Right forelimb (tissue), 1 donor: ENCODE measurements at places on chromosomes 6 and 20.
A peak's percentile ranks its signal among the peaks of the same experiment; 100 is the strongest.

DNA sequence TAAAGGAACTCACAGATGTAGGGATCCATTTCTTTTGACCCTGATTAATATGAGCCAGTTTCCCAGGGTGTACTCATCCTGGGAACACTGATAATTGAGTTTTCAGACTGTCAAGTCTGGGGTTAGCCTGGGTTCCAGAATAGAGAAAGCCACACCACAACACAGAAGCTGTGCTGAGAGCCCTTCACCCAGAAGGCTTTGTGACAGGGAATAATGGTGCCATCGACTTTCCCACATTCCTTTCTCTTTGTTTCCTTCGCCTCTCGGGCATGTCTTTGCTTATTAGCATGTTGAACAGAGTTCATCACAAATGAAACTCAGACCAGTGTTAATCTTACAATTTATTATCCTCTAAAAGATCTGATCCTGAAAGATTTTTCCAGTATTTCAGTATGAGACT lies 95.0 kb downstream of the TCP11 start:
- DNase-seq = no peak

DNA sequence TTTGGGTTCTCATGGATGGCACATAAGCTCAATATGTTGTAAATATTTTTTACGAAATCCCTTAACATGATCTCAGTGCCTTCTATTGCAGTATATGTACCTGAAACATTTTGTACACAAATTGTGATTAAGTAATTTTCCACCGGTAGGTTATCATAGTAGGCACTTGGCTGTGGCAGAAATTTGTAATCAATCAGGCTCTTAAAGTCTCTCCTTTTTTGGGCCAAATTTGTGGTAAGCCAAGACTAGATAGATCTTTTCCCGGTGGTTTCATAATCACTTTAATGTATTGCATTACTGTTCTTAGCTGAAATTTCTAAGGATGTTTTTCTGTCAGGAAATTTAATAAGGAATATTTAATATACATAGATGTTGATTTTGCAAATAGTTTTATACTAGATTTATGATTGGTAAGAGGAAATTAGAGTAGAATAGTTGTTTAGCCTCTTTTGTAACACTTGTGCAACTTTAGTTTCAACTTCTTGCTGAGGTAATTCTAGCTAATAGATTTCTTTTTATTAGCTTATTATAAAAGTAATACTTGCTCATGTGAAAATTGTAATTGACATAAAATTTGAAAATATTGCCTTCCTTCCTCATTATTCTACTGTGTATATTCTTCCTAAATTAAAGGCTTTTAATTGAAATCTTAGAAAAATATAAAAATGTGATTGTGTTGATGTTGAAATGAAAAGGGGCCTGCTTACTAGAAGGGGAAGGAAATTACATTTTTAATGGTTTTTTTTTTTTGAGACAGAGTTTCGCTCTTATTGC lies 3.2 kb downstream of the PCMT1 start:
- no peak for DNase-seq

DNA sequence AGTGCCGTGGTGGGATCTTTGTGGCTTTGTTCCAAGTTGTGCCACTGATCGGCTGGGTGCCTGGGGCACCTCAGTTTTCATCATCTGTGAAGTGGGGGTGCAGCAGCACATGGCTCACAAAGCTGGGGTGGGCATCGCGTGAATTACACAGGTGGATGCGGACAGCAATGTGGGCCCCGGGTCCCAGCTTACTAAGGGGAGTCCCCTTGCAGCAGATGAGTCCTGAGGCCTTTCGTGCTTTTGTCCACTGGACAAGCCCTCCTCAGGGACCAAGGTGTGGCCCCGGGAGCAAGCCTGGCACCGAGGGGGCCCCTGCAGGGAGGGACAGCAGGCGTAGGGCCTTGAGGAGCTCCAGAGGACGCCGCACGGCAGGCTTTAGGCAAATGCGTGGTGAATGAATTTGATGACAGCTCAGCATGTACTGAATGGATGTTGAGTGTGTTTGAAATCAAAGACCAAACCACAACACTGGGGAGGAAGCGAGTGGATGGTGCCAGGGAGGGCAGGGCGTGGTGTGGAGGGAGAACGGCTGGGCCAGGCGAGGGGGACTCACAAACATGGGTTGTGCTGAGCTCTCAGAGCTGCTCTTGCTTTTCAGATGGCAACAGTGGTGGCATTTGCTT lies 53.2 kb downstream of the IRF4 start:
- no peak for DNase-seq

GRCh38 chr20:41811456-41811855 lies 193.3 kb upstream of the CHD6 start:
- DNase-seq = no peak

DNA sequence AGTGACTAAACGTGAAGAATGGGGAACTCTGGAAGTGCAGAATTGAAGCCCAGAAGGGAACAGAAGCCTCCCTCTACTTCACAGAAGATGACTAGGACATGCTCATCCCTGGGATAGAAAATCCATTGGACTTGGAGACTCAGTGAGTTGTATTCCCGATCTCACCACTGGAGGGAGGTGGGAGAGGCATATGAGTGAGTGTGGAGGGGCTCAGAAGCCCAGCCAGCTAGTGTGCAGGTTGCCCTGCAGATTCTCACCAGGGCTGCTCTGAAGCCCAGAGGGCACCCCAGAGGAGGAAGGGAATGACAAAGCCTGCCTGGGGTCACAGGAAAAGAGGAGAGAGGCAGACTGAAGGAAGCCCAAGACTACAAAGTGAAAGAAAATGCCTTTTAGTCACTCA lies 42.1 kb upstream of the HLA-E start:
- no peak for DNase-seq

GRCh38 chr6:112330071-112330878 lies 16.9 kb upstream of the RFPL4B start:
- no peak for DNase-seq

DNA sequence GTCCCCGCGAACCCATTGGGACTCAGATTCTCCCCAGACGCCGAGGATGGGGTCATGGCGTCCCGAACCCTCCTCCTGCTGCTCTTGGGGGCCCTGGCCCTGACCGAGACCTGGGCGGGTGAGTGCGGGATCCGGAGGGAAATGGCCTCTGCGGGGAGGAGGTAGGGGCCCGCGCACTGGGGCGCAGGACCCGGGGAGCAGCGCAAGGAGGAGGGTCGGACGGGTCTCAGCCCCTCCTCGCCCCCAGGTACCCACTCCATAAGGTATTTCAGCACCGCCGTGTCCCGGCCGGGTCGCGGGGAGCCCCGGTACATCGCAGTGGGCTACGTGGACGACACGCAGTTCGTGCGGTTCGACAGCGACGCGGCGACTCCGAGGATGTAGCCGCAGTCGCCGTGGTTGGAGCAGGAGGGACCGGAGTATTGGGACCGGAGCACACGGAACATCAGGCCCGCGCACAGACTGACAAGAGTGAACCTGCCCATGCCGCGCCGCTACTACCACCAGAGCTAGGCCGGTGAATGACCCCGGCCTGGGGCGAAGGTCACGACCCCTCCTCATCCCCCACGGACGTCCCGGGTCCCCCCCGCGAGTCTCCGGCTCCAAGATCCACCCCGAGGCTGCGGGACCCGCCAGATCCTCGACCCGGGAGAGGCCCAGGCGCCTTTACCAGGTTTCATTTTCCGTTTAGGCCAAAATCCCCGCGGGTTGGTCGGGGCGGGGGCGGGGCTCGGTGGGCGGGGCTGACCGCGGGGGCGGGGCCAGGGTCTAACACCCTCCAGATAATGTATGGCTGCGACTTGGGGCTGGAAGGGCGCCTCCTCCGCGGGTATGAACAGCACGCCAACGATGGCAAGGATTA lies 15.7 kb upstream of the HLA-A start:
- peak; percentile 87 for DNase-seq

DNA sequence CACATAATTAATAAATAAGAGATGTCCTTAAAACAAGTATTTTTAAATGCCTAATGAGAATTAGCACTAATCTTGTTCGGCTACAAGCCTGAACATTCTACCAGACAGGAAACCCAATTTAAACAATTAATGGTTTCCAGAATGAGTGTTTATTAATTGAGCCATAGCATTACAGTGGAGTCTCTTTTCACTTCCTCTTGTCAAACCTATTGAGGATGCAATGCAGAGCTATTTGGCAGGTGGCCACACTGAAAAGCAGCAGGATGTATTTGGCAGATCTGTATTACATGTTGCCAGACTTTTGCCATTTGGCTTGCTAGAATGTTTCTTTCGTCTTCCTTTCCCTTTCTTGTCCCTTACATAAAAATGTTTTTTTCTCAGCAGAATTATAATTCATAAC lies 475.2 kb upstream of the MARCKS start:
- DNase-seq = no peak

DNA sequence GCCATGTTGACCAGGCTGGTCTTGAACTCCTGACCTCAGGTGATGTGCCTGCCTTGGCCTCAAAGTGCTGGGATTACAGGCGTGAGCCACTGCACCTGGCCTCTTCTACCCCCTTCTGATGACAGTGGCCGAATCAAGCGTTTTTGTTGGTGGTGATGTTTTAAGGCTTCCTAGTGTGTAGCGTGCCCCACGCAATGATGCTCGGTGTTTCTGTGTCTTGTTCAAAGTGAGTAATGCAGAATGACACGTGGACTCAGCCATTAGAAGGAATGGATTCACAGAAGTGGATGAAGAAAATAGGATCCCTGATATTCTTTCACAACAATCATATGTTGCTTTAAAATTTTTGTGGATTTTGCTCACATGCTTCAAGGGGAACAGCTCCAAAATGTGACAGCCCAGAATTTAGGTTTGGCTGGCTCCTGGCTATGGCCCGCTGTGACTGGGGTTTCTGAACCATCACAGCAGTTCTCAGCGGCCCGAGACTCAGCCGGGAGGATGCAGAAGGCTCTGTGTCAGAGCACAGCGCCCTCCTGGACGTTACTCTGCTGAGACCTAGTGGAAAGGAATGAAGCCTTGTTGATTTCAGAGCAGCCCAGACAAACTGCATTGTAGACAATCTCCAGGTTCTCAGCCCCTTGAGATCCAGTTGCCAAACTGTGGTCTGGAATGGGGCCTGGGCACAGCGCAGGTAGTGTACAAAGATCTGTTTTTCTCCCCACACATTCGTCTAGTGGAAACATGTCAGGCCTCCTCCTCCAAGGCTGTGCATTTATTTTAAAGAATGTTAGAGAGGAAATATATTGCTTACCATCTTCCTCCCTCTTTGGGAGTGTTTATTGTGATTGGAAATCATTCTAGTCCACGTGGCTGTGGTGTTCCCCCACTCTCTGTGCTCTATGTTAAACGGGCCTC lies 57.6 kb upstream of the TIAM2 start:
- peak; percentile 51 for DNase-seq

GRCh38 chr6:141562186-141562811 lies 570.4 kb upstream of the GJE1 start:
- DNase-seq = peak; percentile 63

- DNase-seq = peak; percentile 56
Measured at GRCh38 chr6:161439093-161439492, 165.2 kb upstream of the AGPAT4 start.

GRCh38 chr6:15511248-15512125 lies 151.3 kb downstream of the DTNBP1 start:
- no peak for DNase-seq

GRCh38 chr20:42046371-42047085 lies 428.4 kb upstream of the CHD6 start:
- no peak for DNase-seq

DNA sequence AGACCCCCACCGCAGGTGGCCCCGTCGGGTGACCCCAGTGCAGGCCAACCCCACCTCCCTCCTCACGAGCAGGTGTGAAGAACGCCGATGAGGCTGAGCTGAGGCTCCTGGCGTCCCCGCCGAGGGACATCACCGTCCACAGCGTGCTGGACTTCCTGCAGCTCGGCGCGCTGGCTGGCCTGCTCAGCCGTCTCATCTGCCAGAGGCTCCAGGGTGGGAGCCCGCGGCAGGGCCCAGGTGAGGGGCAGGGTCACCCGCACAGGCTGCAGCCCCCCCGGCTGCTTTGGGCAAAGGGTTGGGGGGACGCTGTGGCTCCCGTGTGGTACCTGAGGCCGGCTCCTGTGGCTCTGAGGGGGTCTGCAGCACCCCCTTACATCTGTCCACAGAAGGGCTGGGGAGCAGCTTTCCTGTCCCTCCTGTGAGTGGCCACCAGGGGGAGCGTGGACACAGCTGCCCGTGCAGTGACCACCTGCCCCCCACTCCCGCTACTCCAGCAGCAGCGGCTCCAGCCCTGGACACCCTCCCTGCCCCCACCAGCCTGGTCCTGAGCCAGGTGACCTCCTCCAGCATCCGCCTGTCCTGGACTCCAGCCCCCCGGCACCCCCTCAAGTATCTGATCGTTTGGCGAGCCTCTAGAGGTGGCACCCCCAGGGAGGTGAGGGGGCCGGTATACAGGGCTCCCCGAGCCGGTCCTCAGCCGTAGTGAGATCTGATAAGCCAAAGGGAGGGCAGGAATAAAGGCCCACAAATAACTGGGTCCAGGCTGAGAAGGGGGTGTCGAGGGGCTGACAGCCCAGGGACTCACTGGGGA lies 16.5 kb downstream of the COL20A1 start:
- DNase-seq = peak; percentile 72
